SHP77 treated with DMSO at 0.1 percent for 48 hours (cell line): ENCODE measurements at places on chromosomes 13 and 19.

DNA sequence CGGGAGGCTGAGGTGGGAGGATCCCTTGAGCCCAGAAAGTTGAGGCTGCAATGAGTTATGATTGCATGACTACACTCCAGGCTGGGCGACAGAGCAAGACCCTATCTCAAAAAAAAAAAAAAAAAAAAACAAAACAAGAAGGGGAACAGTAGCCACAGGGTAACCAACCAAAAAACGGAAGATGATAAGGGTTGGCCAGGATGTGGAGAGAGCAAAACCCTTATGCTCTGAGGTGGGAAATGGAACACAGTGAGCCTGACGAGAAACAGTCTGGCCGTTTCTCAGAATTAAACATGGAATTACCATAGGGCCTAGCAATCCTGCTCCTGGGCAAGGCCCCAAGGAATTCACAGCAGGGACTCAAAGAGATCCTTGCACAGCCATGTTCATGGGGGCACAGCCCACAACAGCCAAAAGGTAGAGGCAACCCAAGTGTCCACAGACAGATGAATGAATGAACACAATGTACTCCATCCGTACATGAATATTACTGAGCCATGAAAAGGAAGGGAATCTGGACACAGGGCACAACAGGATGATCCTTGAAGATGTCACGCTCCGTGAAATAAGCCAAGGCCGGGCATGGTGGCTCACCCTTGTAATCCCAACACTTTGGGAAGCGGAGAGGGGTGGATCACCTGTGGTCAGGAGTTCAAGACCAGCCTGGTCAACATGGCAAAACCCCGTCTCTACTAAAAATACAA, 11.3 kb downstream of the NMRK2 start:
- no peak for DNase-seq

DNA sequence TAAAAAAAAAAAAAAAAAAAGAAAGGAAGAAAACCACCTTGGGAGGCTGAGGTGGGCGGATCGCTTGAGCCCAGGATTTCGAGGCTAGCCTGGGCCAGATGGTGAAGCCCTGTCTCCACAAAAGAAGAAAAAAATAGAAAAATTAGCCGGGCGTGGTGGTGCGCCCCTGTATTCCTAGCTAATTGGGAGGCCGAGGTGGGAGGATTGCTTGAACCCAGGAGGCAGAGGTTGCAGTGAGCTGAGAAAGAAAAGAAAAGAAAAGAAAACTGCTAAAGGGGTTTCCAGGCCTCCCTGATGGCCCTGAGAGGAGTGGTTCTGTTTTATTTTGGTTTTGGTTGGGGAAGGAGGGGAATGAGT, 723 bp downstream of the ZNF473 start:
- DNase-seq = no peak

GRCh38 chr13:72963762-72964161, 95.0 kb upstream of the KLF5 start:
- no peak for DNase-seq

- no peak for DNase-seq
Observed at GRCh38 chr13:110600261-110600819, 15.0 kb upstream of the NAXD start.

- no peak for DNase-seq
Observed at GRCh38 chr19:18776736-18777135, 14.4 kb downstream of the COMP start.

- no peak for DNase-seq
Observed at GRCh38 chr13:59770451-59770850, 393.3 kb downstream of the DIAPH3 start.

DNA sequence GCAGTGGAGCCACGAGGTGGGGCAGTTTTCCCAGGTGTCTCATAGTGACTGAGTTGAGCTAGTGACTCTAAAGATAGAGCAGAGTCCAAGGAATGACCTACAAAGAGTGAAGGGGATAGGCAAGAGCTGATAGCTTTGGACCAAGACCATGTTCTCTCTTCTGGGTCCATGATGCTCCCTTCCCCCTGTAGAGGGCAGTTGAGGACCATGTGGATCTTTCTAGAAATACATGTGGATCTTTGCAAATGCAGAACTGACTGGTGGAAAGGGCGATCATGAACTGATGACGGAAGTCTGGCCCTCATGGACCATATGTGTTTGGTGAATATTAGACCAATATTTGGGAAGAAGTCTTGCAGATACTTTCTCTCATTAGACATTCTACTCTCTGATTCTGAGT, 6.9 kb downstream of the PSG1 start:
- DNase-seq = no peak

- DNase-seq = no peak
Observed at GRCh38 chr19:3796358-3796757, 10.2 kb upstream of the MATK start.

- no peak for DNase-seq
Observed at GRCh38 chr19:7830272-7830771, 304 bp downstream of the EVI5L start.

DNA sequence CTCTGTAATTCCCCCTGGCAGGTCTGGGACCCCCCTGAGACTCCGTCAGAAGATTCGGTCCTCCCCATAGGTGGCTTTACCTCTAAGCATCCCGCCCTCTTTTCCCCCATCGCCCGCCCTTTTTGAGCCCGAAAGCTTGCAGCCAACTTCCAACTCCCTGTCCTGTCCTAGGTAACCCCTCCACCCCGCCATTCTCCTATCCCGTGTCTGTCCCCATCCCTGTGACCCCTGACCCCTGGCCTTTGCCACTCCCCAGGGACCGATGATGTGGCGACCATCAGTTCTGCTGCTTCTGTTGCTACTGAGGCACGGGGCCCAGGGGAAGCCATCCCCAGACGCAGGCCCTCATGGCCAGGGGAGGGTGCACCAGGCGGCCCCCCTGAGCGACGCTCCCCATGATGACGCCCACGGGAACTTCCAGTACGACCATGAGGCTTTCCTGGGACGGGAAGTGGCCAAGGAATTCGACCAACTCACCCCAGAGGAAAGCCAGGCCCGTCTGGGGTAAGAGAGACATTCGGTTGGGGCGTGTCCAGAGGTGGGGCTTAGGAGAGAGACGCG, 488 bp downstream of the RCN3 start:
- no peak for DNase-seq
